ENCODE measurements at places on chromosomes 2 and 18.
A peak's percentile ranks its signal among the peaks of the same experiment; 100 is the strongest.

DNA sequence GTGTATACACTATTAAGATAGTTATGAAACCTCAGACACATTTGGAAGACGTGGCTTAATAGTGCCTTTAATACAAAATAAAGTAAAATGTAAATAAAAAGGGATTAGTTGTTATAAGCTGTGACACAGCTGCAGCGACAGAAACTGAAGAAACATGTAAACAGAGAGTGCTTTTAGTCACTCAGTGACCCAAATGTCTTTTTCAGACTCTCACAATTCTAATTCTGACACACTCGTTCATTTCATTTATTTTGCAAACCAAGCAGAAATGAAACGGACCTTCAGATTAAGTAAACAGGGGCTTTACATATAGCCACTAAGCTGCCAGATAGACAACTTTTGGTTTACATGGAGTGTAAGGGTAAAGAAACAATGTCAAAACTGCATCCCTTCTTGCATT lies 181.0 kb upstream of the ETAA1 start:
- no peak for DNase-seq

DNA sequence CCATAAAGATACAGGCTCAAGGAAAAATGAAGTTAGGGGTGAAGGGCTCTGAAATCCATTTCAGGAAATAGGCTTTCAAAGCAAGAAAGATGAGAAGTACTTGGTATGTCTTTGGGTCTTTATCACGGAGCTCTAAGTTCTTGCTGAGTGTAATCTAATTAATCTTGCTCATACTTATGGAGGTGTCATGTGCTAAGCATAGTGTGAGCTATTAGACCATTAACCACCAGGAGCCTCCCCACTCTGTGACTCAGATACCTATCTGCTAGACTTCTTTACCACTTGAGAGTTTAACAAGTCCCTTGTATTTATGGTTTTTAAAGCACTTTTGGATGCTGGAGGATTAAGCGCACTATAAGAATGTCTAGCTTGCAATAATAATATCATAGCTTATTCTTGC lies 678.7 kb downstream of the EPHA4 start:
- DNase-seq: peak; percentile 45

- peak; percentile 82 for DNase-seq
Measured at GRCh38 chr2:62672601-62673000, 32.9 kb upstream of the EHBP1 start.

- DNase-seq: no peak
Measured at GRCh38 chr18:48805826-48806535, 144.8 kb downstream of the SMAD7 start.

GRCh38 chr2:157593411-157593810 lies 35.3 kb downstream of the ACVR1C start:
- no peak for DNase-seq

DNA sequence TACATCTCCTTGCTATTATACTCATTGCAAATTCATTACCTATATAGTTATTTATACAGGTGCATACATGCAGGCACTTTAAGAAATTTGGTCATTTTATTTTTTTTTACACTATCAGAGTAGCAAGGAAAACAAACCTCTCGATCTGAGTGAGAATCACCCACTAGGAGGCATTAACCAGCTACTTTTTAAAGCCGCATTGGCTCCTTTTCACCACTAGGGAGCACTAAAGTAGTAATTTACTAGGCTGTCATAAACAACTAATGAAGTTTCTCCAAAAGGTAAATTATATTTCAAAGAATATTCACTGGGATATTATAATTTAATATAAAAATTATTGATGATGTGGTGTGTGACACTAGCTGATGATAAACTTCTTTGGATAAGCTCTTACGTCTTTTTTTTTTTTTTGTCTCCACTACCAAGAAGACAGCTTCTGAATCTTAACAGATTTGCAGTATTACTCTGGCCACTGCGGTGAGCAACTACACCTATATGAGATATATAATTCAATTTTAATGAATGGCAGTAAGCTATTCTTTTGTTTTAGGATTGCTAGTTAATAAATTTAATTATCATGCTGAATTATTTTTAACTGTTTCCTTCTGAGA lies 101.9 kb downstream of the NOL4 start:
- peak; percentile 21 for DNase-seq

GRCh38 chr2:167279810-167280209 lies 391.5 kb downstream of the XIRP2 start:
- no peak for DNase-seq

DNA sequence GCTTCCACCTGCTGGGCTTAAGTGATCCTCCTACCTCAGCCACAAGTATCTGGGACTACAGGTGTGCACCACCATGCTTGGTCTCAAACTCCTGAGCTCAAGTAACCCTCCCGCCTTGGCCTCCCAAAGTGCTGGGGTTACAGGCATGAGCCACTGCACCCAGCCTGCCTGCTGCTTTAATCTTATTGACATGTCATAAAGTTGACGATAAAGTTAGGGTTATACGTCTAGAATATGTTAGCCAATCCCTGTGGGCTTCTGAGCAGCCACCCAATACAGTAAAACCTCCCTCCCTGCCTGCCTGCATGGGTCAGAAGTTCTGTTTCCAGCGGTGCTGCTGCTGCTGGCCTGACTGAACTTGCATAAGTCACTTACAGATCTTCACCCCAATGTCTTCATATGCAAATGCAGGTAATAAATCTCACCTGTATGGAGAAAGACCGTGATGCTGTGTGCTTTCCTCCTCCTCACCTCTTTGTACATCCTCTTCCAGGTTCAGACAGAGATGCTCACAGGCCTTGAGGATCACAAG lies 30.1 kb downstream of the TGIF1 start:
- DNase-seq: no peak

DNA sequence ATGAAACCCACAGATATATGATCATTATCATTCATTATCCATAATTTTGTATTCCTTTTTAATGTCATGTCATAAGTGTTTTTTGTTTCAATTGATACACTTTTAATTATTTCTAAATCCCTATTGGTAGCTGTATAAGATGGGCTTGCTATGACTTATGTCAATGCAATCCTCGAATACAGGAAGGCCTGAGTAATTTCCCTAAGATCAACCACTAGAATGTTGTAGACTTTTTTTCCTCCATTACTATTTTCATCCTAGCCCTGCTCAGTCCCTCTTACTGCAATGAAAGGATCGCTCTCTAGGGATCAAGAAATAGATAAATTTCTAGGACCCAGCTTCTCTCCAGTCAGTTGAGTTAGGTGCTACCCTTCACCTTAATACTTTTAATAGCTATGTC lies 186.3 kb downstream of the KCNE4 start:
- no peak for DNase-seq

DNA sequence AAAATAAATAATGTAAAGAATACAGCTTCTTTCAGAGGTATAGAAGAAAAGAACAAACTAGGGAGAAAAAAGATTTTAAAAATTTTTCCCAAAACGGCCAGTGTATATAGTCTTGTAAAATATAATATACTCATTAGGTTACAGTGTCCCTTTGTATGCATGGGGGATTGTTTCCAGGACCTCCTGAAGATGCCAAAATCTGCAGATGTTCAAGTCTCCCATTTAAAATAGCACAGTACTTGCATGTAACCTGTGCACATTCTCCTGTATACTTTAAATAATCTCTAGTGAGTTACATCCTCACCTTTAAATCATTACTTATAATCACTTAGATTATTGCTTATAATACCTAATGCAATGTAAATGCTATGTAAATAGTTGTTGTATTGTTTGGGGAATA lies 80.6 kb upstream of the LRRTM4 start:
- DNase-seq: no peak

DNA sequence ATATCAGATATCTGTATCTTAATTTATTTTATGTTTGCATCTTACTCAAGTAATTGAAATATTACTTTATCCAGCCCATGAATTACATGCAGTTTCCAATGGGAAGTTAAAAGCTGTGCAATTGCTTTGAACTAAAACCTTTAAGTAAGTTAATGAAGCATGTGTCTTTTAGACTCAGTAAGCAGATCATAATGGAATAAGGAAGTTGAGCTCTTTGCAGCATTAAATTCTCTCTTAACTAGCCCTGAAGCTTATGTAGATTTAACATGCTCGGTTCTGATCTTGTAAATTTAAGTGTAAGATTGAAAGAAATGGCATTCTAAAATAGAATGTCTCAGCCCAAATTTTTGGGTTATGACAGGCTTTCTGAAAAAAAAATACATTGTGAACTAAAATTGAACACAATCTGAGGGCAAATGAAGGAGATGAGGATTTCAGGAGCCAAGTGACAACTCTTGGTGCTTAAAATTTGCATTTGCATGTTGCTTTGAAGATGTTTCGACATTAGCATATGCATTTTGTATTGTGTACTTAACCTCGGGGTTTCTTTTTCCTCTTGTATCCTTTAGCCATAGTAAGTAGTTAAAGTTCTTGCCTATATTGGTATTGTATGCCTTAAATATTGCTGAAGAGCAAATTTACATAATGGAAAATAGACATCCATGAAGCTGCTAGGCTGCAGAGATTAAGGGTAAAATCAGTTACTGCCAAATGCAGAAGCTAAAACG lies 297.8 kb upstream of the KCNJ3 start:
- DNase-seq: no peak

DNA sequence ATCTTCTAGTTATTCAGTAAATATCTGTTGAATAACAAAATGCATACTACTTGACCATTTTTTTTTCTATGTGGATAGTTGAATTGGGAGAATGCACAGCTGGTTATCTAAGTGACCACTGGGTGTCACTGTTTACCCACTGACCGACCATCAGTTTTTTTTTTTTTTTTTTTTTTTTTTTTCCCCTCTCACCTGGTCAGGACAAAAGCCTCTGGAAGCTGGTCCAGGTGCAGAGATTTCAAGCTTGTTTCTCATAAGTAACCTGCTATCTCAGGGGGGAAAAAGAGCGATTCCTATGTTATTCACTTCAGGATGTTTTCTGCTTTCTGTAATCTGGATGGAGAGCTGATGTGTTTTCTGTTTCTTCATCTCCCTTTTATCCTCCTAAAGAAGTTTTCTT lies 256.0 kb downstream of the DCDC2C start:
- peak; percentile 18 for DNase-seq

GRCh38 chr2:71613953-71614925 lies 160.9 kb downstream of the DYSF start:
- DNase-seq: no peak

- DNase-seq: no peak
Measured at GRCh38 chr2:197198890-197199289, 111.7 kb downstream of the ANKRD44 start.

- peak; percentile 18 for DNase-seq
Measured at GRCh38 chr2:121689356-121689755, 40.1 kb upstream of the CLASP1 start.

DNA sequence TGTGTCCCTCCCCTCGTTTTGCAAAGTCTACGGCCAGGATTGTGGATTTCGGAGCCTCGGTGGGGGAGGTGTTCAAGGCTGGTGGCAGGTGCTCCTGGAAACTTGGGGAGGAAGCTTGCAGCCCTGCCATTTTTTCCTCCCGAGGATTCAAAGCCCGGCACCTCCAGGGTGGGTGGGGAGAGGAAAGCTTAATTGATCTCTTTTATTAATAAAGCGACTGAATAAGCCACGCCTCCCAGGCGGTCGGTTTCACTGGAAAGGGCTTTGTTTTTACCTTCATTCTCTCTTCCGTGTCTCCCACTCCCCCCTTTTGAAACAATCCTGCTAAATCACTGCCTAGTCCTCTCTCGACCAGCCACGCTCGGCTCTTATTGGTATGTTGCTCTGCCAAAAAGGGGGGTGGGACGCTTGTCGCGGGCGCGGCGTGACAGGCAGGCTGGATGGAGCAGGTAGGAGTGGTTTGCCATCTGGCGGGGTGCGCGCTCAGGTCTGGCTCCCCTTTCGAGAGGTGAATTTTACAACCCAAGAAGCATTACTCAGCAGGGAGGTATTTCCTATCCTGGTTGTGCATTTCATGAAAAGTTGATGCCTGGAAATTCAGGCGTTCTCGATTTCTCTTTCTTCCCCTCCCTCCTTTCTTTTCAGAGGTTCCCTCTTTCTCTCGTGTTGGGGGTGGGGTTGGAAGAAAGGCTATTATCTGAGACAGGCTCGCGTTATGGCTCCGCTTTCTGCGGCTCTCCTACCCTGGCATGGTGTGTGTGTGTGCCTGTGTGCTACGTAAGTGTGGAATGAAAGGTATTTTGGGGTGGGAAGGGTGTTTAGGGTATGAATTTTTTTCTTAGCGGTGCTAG lies 1.4 kb downstream of the NEDD4L start:
- peak; percentile 9 for DNase-seq

DNA sequence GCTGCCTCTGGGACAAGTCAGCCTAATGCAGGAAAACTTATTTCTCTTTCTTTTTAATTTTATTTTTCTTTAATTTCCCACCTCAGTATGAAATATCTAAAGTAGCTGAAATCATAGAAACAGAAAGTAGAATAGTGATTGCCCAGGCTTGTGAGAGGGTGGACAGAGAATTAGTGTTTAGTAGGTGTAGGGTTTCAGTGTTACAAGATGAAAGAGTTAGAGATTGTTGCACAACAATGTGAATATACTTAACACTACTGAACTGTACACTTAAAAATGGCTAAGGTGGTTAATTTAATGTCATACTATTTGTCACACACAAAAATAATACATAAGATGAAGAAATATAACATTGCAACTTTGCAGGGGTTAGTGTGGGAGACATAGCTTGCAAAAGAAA lies 80.8 kb downstream of the NAT8 start:
- DNase-seq: no peak

DNA sequence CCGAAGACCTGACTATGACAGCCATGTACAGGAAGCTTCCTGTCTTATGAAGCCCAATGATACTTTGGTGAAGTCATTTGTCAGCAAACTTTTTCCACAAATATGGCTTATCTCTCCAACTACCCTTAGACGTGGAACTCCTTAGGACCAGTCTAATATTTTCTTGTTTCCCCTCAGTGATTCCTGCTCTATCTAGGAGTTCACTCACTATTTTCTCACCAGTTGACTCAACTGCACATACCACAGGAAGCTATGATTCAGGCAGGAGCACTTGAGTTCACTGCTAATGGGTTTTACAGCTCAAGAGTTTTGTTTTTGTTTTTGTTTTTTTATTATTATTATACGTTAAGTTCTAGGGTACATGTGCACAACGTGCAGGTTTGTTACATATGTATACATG lies 109.3 kb downstream of the ANTXR1 start:
- peak; percentile 76 for DNase-seq

DNA sequence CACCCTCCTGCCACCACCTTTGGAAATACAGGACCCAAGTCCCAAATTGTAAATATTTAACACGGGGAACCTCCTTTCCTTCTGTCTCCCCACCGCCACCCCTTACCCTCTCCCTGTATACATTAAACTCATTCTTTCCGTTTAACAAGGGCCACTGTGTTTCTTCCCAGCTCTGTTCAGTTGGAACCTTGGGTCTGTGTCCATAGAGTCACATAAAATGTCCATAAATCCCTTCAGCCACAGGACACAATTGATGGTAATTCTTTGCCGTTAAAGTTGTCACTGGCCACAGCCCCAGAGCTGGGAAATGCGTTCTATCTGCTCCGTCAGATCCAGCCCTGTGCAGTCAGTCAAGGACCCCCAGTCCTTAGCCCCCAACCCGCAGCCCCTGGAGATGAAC lies 49.9 kb upstream of the FZD7 start:
- DNase-seq: no peak

GRCh38 chr2:120607506-120607905 lies 128.2 kb upstream of the GLI2 start:
- DNase-seq: no peak

DNA sequence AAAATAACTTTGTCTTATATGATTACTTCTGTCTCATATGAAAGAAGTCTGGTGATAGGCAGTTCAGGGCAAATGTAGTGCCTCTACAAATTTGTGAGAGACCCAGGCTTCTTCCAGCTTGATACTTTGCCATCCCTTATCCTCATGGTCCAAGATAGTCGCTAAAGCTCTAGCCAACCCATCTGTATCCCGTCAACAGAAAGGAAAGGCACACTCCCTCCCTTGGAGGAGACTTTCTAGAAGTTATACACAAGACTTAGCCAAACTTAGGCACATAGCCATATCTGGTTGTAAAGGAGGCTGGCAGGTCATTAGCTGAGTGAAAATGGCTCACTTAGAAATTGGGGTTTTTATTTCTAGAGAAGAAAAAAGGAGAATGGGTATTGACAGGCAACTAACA lies 14.3 kb upstream of the EHBP1 start:
- no peak for DNase-seq
